ENCODE measurements at places on chromosomes 16 and 17.

- DNase-seq, result no peak
These were observed at the start of gene SREBF1 for GRCh38 chr17:17836818-17837379. Gene SREBF1 (minus strand): TSS chr17:17836986. CDS start chr17:17836817, 169 bp downstream.

- DNase-seq, result no peak
These were observed 92.2 kb downstream of the CDH8 start for GRCh38 chr16:61944004-61944403.

- DNase-seq, result no peak
These were observed 53.6 kb downstream of the C17orf67 start for GRCh38 chr17:56779898-56780777.

DNA sequence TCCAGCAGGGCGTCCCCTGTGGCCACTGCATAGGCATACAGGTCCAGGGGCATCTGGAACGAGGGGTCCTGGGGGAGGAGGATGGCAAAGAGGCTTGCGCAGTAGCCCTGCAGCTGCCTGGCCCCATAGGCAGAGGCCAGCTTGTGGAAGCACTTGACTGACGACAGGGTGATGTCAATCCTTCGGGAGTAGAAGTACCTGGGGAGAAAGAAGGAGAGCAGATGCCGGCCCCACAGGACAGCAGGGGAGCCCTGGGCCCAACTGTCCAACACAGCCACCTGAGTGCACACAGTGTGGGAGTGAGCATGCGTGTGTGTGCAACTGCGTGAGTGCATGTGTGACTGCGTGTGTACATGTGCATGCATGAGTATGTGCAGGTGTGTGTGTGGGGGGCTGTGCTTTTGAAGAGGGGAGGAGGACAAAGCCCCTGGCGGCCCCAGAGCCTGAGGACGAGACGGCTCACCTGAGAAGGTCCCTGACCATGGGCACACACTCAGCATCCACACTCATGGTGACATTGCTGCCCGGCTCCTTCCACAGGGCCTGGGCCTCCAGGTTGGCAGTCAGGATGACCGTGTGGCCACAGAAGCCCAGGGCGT, 7.1 kb downstream of the LGALS3BP start:
- no peak for DNase-seq

GRCh38 chr16:5041600-5042133, 7.9 kb upstream of the NAGPA start:
- DNase-seq, result no peak

DNA sequence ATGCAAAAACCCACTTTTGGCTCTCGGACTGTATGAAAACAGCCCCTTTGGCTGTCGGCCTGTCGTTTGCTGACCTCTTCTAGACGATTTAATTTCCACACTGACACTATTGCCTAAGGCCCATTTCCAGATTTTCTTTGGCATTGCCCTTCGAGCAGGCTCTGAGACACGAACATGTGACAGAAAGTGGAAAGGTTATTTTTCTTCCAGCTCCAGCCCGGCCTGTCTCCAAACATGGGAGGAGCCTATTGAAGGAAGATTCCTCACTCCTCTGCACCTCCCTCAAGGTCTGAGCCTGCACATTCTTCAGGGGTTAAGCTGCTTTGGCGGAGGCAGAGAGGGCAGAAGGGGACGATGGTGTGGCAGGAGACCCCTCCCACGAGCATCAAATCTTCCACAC, 85.9 kb upstream of the FOXF1 start:
- no peak for DNase-seq

DNA sequence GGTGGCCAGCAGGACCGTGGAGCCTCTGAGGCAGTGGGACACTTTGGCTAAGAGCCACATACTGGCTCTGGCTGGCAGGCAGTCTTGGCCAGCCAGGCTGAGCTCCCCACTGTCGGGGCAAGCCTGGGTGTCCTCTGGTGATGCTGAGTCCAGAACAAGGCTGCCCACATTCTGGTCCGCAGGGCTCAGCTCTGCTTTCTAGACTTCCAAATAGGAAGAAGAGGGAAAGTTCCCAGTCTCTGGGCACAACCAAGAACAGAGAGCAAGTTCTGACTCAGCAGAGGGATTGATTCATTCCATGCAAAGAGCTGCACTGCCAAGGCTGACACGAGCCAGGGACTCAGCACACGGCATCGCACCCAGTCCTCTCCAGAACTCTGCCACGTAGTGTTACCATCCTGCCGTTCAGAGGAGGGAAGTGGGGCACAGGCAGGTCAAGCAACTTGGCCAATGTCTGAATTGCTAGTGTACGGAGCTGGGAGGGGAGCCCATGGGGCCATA, 58.9 kb downstream of the NOS2 start:
- no peak for DNase-seq

DNA sequence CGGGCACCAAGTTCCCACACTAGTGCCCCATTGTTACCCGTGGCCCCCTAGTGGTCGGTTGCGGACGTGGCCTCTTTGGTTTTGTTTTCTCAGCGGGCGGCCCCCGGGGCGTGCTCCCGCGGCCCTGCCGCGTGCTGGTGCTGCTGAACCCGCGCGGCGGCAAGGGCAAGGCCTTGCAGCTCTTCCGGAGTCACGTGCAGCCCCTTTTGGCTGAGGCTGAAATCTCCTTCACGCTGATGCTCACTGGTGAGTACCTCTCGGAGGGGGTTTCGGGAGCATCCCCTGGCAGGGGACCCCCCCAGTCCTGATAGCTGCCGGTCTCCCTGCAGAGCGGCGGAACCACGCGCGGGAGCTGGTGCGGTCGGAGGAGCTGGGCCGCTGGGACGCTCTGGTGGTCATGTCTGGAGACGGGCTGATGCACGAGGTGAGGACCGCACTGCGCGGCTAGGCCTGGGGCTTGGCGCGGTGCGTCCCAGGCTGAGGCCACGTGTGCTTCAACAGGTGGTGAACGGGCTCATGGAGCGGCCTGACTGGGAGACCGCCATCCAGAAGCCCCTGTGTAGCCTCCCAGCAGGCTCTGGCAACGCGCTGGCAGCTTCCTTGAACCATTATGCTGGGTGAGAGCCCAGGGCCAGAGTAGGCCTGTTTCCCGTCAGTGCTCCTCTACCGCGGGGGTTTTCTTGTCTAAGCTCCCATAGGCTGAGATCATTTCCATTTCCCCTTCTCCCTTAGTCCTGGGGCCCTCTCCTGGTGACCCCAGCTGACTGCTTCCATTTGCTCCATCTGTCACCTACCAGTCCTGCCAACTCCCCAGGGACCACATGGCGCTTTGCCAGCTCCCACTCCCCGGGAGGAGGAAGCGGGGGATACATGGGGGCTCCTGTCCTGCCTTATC, 1.7 kb downstream of the SPHK1 start:
- peak; percentile 79 for DNase-seq

- no peak for DNase-seq
These were observed 127.1 kb downstream of the ENGASE start for GRCh38 chr17:79201536-79202227.

- DNase-seq, result no peak
These were observed 183.6 kb upstream of the PMFBP1 start for GRCh38 chr16:72355561-72355960.

DNA sequence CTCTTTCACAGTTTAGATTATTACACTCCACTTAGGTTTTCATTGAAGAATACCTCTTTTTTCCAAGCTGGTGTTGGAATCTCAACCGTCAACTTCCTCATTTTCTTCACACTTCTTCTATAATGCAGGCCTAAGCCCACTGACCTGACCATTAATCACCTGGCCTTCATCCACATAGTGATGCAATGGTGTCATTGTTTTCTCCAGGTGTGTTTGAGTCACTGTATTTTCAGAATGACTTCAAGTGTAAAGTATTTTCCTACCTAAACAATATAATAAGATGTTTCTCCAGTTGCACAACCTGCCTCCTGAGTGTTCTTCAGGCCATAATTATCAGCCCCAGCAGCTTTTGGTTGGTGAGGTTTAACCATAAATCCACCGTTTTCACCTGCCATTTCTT, 1675.1 kb downstream of the TP53TG3F start:
- no peak for DNase-seq

DNA sequence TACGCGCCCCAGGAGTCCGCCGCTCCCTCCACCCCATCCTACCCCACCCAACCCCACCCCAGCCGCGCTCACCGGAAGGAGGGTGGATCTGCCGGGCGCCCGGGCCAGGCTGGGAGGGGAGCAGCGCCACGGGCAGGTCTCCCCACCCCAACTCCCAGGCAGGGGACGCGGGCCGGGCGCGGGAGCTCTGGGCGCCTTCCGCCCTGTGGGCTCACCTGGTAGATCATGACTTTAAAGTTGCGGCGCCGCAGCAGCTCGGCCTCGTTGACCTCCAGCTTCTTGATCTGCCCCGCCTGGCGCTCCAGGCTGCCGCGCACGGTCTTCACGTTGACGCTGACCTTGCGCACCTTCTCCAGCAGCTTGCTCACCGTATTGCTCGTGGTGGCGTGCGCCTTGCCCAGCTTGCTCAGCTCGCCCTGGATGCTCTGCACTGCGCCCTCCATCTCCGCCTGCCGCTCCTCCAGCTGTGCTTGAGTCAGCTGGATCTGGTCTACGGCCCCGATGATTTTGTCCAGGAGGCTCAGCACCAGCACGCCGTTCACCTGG, 571 bp downstream of the CAVIN1 start:
- no peak for DNase-seq

DNA sequence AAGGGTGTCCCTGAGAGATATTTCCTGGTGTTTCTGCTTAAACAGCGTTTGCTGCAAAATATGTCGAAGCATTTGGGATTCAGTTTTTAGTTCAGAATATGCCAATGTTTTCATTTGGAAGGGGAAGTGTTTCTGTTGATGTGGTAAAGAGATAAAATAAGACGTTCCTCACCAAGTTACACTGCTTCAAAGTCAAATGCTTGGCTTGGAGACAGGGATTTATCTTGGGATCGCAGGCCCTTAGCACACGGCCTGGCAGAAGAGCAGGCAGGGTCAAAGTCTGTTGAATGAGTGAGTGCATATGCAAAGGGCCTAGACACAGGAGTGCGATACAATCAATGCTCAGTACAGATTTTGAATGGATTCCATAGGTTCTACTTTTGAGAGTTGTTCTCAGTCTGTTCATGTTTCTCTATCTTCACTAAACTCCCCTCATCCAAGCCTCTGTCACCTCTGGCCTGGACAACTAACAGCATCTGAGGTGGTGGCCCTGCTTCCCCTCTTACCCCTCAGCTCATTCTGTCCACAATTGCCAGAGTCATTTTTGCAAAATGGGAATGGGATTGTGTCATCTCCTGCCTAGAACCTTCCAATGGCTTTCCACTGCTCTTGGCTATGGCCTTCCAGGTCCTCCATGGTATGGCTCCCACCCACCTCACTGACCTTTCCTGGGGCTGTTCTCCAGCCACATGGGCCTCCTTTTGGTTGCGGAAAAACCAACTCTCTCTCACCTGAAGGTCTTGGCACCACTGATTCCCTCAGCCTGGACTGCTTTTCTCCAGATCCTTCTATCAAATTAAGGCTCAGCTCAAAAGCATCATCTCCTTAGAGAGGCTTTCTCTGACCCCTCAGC, 3.2 kb downstream of the DEXI start:
- no peak for DNase-seq

DNA sequence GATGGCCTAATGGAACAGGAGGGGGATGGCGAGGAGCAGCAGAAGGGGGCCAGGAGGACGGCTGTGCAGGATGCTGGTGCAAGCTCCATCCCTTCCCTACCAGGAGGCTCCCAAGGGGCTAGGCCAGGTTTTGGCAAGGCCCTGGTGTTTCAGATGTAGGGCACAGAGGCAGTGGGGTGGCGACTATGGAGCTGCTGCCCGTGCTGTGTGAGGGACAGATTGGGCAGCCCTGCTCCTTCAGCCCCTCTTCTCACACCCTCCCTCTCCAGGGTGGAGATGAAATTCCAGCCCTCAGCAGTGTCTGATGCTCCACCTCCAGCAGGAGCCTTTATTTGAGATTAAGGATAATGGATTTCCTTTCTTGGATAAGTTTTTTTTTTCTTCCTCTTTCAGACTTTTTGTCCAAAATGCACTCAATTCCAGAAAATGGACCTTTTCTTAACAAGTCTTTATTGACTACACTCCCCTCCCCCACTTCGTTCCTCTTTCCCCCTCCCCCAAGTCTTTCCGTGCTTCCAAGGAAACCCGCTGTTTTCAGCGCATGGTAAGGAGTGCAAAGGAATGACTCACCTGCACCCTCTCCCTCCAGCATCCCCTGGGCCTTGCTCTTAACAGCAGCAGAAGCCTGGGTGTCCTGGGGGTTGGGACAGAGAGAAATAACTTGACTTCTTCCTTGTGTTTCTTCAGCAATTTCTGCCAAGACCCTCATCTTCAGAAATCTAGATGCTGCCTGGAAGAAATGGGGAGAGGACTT, 95.2 kb downstream of the CCDC182 start:
- DNase-seq, result no peak

DNA sequence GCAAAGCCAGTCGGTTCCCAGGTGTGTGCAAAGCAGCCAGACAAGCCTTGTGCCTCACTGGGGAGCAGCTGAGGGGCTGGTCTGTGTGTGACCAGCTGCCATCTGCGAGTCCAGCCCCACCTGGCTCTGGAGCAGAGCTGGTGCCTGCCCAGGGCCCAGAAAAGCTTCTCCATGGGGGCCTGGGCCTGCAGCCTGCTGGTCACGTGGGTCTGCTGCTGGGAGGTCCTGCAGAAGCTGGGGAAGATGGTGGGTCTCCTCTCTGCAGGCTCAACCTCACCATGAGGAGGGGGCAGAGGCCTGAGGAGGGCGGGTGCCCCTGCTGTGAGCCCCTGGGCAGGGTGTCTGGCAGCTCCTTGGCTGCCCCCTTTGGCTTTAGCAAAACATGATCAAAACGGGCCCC, 71.9 kb downstream of the ENGASE start:
- no peak for DNase-seq

DNA sequence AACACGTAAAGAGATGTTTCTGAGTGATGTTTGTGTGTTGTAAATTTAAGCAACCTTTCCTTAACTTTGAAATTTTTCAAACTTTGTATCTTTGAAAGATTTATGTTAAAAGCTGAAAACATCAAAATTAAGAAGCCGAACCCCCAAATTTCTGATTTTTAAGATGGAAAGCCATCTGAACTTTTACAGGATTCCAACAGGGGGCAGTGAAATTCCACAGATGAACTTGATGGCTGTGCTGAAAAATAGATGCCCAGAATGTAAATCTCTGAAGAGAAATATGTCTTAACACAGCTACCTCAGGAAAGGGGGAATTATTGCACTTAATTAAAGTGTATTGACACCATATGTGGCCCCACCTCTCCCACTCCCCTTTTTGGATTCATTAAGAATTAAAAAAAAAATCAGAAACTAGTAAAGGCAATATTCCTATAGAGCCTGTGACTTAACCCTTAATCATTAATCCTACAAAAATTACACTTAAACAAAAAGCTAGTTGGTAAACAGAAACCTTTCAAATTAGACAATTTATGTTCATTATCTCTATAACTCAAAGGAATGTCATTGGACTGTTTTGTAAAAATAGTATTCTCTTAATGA, 597.9 kb downstream of the KCNJ2 start:
- DNase-seq, result no peak

DNA sequence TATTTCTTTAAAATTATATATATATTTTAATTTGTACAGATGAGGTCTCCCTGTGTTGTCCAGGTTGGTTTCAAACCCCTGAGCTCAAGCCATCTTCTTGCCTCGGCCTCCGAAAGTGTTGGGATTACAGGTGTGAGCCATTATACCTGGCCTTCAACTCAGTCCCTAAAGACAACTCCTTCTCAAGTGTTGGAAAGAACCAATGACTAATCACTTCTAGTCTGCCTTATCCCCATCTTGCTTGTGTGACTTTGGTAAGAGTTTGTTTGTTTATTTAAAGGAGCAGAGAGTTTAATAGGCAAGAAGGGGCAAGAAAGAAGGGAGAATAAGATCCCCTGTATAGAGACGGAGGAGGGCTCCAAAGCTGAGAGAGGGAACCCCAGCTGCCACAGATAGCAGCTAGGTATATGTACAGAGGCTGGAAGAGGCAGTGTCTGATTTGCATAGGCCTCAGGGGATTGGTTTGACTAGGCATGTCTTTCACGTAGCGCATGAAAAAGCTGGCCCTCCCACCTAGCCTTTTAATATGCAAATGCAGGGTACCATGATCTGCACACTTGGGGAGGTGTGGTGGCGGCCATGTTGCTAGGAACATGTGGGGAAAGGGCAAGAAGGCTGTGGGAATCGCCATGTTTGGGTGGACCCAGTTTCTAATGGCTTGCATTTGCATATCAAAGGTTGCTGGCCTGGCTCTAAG, 21.5 kb downstream of the ABCC1 start:
- DNase-seq, result no peak
